ENCODE measurements at places on chromosomes 1 and 21.

GRCh38 chr21:31905503-31906451 lies 33.0 kb downstream of the HUNK start:
- DNase-seq: no peak

- DNase-seq: no peak
Observed at GRCh38 chr21:14675774-14676530, 129.8 kb upstream of the SAMSN1 start.

DNA sequence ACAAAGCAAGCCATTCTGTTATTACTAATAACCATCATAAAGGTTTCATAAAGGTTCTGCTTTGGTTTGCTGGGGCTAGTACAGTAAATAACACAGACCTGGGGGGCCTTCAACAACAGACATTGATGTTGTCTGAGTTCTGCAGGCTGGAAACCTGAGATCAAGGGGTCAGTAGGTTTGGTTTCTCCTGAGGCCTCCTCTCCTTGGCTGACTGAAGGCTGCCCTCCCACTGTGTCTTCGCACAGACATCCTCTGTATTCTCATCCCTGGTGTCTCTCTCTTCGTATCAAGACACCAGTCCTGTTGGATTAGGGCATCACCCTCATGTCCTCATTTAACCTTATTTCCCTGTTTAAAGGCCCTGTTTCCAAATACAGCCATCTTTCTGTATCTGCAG lies 37.3 kb downstream of the HUNK start:
- DNase-seq: no peak

DNA sequence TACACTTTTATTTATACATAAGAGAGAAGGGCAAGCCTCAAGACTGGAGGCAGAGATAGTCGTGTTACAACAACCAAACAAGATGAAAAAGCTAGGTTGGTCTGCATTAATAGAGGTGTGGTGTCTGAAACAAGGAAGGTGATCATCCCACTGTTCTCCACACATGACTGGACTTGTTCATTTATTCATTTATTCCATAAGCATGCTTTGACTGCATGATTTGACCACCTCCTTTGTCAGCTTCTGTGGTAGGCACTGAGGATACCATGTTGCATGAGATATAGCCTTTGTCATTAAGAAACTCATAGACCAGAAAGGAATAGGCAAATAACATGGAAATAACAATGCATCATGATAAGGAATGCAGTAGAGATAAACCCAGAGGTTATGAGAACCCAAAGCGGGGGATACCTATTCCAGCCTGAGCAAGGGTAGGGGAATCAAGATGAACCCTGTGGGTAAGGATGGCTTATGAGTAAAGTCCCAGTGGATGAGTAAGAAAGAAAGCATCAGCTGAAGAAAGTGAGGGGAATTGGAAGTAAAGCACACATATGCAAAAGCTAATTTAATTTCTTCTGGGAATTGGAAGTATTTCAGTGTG lies 173.7 kb upstream of the FGGY start:
- no peak for DNase-seq

DNA sequence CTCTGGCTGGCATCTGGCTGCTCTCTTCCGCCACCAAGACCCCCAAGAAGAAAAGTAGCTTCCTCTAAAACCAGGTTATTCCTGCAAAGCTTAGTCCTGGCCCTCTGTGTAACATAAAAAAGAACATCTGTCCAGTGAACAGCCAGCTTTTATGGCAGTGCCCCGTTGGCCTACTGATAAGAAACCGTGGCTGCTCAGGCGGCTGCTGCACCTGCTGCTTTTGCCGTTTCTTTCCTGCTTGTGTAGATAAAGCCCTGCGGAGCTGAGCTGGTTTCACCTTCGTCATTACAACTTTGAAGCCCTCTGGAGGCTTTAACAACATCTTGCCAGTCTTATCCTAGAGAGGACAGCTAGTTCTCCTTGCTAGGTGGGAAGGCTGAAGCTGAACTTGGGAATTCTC lies 20.5 kb downstream of the ELAPOR1 start:
- DNase-seq: no peak

GRCh38 chr1:60904099-60904851 lies 178.1 kb upstream of the NFIA start:
- DNase-seq: no peak

GRCh38 chr1:204545202-204545601 lies 29.0 kb downstream of the MDM4 start:
- no peak for DNase-seq

GRCh38 chr1:225896937-225897549 lies 8.1 kb upstream of the LEFTY1 start:
- DNase-seq: no peak

- DNase-seq: no peak
Observed at GRCh38 chr1:205812271-205812877, 624 bp downstream of the SLC41A1 start.

GRCh38 chr1:234780531-234781162 lies 170.7 kb upstream of the IRF2BP2 start:
- DNase-seq: no peak

- no peak for DNase-seq
Observed at GRCh38 chr1:64072089-64072793, 131.2 kb upstream of the UBE2U start.

GRCh38 chr1:164712131-164713036 lies 153.4 kb downstream of the PBX1 start:
- DNase-seq: no peak

DNA sequence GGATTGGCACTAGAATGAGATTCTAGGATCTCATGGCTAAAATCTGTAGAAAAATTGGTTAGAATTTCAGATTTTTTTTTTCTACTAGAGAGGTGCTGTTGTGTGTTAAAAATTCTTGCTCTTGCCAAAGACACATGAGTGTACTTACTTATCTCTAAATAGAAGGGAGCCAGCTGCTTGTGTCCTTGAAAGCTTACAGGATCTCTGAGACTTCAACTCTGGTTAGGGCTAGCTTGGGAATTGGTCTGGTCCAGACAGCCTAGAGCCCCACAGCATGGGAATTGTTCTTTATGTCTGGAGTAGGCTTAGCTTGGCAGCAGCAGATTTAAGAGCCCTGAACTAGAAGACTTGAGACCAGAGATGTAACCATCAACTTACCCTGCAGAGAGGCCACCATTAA lies 37.3 kb downstream of the MACO1 start:
- DNase-seq: no peak

DNA sequence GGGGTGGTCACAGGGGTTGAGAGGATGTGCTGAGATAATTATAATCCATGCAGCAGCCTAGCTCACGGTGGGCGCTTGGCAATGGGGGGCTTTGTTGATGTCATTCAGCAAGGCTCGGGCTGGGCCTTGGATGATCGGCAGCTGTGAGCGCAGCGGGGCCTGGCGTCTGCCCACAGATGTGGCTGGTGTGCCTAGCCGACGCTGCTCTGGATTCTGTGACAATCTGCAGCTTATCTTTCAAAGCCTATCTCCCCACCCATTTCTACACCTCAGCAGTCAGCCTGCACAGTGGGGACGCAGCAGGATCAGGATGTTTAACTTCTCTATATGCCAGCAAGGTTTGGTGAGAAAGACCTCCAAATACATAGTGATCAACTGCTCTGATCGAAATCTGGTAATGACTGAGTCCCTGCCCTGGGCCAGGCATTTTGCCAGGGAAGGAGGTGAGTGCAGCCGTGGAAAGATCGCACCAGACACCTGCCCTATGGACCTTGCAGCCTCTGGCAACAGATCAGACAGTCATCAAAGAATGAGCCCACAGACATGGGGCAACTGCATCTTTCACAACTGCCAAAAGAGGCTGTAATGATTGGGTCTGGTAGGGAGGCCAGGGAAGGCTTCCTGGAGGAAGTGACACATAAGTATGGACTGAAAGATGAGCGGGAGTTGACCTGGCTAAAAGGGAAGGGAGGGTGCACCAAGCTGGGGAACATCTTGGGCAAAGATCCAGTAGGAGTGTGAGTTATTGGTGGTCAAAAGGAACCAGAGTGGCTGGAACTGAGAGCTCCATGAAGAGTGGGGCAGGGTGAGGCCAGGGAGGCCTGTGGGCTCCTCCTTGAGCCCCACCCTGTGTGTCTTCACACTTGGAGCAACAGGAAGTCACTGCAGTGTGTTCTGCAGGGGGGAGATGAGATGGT lies 35.3 kb downstream of the EPHB2 start:
- no peak for DNase-seq

DNA sequence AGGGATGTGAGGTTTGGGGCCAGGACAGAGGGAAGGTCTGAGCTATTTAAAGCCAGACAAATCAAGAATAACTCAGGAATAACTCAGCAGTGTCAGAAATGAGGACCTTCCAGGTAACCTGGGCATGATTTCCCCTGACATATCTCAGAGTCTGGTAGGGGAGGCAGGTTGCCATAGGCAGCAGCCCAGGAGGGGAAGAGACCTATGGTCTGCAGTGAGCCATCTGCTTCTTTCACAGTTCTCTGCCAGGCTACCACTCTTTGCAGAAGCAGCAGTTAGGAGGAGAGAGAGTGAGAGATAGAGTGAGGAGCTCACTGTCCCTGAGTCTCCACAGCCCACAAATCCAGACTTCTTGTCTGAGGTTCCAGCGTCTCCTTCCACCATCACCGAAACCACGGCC lies 6.3 kb upstream of the VSIG8 start:
- DNase-seq: no peak

- DNase-seq: no peak
Observed at GRCh38 chr1:210447456-210448057, 118.9 kb downstream of the HHAT start.

- DNase-seq: no peak
Observed at GRCh38 chr1:169060919-169061639, 45.4 kb upstream of the ATP1B1 start.

- peak; percentile 48 for DNase-seq
Observed at GRCh38 chr1:236280438-236281197, 1.1 kb downstream of the ERO1B start.

DNA sequence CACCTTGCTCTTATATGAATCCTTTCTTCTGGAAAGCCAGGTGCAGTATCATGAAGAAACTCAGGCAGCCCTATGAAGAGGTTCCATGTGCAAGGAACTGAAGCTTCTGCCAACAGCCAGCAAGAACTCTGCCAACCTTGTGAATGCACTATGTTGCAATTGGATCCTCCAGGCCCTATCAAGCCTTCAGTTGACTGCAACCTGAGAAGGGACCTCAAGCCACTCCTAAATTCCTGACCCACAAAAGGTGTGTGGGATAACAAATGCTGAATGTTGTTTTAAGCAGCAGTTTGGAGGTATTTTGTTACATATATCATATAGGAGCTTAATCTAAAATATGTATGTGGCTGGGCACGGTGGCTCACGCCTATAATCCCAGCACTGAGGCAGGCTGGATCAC lies 84.0 kb downstream of the RERE start:
- peak; percentile 43 for DNase-seq

GRCh38 chr1:218828125-218828650 lies 345.5 kb upstream of the LYPLAL1 start:
- no peak for DNase-seq

All from NCI-H187 treated with DMSO at 0.1 percent for 48 hours (cell line).